ENCODE measurements at places on chromosomes 7 and 10. TPM values are rescaled to one million over a fixed set of nuclear protein-coding genes. Genes with fewer than 3 reads are reported as not detected.

DNA sequence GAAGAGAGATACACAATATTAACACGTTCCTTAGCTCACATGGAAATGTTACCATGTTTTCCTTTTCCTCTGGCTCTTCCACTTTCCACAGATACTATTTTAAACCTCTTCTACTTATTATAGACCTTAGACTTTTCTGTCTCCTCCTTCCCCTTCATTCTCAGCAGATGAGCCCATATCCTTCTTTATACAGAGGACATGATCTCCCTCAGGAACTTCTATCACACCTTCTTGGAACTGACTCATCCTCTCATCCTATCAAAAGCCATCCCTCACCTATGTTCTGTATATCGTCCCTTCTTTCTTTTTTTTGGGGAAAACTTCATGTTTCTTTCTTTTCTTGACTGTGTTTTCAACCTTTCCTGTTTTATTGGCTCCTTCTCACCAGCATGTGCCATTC is 20.8 kb downstream of the MTPN start:
- no peak for DNase-seq

Gene GPR15LG
- polyA plus RNA-seq: 0.36 TPM

GRCh38 chr7:10300577-10300976 is 673.1 kb upstream of the PHF14 start:
- DNase-seq: peak; percentile 8

GRCh38 chr7:137978464-137979237 is 23.2 kb downstream of the CREB3L2 start:
- no peak for DNase-seq

- DNase-seq: no peak
These were observed 261.0 kb upstream of the KLF6 start for GRCh38 chr10:4046030-4046429.

DNA sequence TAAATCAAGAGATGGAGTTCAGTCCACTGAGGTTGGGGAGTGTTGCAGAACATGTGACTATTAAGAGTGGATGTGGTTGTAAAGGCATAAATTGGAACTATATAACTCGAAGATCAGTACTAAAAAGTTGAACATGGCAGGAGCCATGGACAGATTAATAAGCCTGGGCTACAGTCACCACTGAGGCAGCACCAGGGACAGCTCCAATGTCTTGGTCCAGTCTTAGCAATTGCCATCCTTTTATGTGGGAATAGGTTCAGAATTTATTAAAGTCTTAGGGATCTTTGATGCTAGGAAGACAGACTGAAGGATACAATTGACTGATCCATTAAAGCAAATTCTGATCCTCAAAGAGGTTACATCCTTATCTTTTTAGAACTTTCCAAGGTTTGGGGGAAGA is 156.6 kb downstream of the ADRA2A start:
- DNase-seq: no peak

Gene CLDN3
- 32.9 TPM for polyA plus RNA-seq

Gene DYNC1I1
- polyA plus RNA-seq: 0.51 TPM

- DNase-seq: no peak
These were observed 58.5 kb downstream of the PHYHIPL start for GRCh38 chr10:59234816-59235429.

DNA sequence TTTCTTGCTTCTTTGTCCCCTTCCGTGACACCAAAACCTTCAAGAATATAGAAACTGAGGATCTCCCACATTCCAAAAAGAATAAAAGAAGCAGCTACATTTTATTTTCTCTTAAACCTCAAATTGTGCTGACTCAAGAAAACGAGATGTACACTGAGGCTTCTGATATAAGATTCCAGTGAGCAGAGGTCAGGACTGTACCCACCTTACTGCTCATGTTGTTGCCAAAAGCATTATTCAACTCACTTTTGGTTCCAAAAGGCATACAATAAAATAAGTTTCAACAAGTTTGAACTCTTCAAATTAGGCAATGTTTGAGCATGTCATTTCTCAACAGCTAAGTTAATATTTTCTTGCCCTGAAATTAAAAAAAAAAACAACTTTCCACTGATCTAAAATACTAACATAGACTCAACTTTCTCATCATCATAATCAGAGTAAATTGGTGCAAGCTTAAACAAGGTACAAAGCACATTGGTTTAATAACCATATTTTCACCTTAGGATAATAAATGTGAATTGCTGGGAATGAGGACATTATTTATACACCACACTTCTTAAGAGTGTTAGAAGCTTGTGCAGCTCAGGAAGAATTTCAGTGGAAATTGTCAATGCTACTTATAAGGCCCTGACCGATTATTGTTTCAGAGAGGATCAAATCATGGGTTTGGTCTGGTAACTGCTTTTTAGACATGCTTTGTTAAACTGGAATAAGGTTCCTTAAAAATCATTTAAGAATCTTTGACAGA is 629.0 kb upstream of the IGFBP3 start:
- no peak for DNase-seq

DNA sequence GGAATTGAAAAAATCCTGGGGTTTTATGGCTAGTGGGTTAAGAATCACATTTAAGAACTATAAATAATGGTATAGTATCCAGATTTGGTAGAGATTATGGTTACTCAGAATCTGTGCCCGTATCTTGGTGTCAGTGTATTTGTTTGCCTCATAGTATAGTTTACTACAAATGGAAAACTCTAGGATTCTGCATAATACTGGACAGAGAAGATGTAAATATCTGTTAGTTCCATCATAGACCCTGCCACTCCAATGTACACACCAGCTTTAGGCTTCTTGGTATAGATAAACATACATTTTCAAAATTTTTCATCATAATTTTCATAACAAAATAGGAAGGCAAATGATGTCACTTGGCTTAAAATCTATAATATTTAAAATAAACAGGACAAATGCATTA is 108.1 kb downstream of the CFTR start:
- DNase-seq: no peak

- DNase-seq: no peak
These were observed 22.7 kb downstream of the YKT6 start for GRCh38 chr7:44223362-44224079.

Gene CYP3A7
- polyA plus RNA-seq: 0.69 TPM

Gene TRIM50
- 0.21 TPM for polyA plus RNA-seq

Gene EIF5AL1
- 0.55 TPM for polyA plus RNA-seq

DNA sequence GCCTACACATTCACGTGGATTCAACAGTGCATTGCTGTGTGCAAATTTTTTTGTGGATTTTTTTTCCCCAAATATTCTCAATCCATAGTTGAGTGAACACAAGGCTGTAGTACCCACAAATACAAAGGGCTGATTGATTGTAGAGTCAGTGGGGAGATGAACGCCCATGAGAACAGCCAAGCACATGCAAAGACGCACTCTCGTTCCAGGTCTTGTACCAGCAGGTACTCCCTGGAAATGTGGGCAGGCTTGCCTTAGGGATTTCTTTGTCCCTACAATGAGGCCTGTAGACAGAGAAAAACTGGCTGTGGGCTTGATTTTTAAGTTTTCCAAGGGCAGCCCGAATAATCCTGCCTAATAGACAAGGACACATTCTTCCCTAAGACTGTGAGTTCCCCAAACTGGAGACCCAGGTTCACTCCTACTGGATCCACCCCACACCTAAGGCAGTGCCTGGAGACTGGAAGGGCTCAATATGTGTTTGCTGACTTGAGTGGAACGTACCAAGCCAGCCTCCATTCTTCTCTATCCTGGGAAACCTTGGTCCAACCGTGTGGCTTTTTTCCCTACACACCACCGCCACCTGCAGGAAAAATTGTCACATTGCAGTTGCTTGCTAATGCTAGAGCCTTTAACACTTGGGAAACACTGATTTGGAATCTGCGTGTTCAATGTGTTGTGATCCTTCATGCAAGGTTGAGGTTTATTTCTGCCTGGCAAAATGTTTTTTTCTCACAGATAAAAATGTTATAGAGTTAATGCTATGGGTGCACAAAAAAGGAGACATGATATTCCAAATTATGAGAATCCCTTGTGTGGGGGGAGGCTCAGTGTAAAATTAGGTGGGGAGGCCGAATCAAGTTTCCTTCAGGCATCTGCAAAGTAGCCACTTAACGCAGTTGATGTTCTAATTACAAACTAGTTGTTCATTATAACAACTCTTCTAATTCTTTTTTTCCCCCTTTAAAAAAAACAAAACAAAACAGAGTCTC is 49.3 kb downstream of the PPP1R17 start:
- peak; percentile 52 for DNase-seq

GRCh38 chr7:64839910-64840309 is 45.7 kb downstream of the ZNF138 start:
- no peak for DNase-seq

DNA sequence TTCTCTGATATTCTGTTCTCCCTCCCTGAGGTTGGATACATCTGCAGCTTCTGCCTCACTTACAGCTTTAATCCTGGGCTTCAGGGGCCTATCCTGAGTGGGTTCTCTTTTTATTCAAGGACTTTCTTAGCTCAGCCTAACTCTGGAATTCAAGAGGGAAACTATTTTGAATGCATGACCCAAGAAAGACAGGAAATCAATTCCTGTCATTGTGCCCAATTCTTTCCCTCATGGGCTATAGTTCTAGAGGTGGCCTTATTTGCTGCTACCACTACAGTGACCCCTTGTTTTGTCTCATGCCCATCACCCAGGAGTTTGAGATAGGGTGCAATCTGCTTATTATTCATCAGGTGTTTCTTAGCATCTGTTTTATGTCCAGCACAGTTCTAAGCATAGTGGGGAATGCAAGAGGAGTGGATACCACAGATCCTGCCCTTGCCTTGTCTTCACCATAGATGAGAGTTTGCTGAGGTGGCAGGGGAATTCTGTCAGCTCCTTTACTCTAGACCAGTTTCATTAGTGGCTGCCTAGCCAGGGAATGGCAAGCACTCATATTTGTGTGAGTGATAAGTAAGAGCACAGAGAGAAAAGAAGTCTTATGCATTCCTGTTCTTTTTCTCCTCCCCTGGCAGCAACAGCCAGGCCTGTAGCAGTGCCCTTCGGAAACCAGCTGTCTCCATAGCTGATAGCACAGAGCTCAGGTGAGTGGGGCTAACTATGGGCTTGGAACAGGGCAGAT is 19.4 kb downstream of the STRIP2 start:
- DNase-seq: no peak

DNA sequence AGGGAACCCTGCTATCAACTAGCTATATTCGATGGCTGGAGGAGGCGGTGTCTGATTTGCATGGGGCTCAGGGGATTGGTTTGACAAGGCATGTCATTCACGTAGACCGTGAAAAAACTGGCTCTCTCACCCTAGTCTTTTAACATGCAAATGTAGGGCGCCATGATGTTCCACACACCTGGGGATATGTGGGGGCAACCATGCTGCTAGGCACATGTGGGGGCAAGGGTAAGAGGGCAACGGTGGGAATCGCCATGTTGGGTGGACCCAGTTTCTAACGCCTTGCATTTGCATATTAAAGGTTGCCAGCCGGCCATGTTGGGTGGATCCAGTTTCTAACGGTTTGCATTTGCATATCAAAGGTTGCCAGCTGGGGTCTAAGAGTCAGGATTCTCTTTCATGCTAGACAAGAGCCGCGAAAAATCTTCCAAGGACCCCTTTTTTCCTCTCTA is 419.2 kb upstream of the NFE2L3 start:
- DNase-seq: no peak
